Stimulated activated CD4-positive, alpha-beta T cell treated with anti-CD3 and anti-CD28 coated beads, Interleukin-1b, Interleukin-23, amount 100 ng/mL, for 24 hours (primary cell): ENCODE measurements at places on chromosomes 6 and 20.

DNA sequence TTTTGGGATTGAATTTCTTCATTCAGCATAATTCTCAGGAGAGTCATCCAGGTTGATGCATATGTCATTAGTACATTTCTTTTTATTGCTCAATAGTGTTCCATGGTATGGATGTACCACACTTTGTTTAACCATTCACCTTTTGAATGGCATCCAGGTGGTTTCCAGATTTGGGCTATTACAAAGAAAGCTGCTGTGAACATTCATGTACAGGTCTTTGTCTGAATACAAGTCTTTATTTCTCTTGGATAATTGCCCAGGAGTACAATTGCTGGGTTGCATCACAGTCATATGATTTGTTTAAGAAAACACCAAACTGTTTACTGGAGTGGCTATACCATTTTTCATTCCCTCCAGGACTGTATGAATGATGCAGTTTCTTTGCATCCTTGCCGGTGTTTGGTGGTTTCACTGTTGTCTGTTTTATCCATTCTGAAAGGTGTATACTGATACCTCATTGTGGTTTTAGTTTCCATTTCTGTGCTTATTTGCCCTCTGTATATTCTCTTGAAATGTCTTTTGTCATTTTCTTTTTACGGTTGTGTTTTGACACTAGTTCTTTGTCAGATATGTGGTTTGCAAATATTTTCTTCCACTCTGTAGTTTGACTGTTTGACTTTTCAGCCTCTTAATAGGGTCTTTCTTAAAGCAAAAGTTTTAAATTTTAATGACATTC, 8.8 kb downstream of the CDKAL1 start:
- no peak for DNase-seq

GRCh38 chr6:98590136-98590681, 244.2 kb upstream of the POU3F2 start:
- DNase-seq = no peak

- peak; percentile 40 for DNase-seq
These were observed 44.0 kb downstream of the EFCAB8 start for GRCh38 chr20:32902456-32903420.

DNA sequence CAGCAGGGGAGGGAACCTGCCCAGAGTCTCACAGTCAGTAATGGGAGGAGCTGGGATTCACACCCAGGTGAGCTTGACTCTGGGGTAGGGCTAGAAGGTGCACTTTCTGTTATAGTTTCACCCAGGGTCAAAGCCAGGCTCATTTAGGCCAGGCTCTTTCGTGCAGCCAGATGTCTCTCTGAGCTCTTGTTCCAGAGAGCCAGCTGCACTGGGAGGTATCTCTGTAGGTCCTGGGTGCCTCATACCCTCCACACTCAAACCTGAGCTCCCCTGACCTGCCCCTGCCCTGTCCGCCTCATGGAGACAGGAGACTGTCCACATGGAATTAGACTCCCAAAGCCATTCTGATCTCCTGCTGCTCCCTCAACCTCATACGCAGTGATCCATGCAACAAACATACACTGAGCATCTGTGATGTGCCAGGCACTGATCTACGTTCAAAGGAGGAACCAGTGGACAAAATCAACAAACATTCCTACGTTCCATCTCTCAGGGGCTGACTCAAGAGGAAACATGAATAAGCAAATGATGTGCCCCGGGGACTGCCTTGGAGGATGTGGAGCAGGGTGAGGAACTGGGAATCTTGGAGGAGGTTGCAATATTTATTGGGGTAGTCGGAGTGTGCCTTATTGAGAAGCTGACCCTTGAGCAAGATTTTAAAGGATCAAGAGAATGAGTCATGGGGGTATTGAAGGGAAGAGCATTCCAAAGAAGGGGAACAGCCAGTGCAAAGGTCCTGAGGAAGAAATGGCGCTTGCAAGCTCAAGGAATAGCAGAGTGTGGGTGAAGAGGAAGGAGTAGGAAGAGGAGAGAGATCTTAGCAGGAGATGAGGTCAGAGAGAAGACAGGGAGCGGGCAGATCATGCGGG, 71.3 kb upstream of the TOX2 start:
- no peak for DNase-seq

DNA sequence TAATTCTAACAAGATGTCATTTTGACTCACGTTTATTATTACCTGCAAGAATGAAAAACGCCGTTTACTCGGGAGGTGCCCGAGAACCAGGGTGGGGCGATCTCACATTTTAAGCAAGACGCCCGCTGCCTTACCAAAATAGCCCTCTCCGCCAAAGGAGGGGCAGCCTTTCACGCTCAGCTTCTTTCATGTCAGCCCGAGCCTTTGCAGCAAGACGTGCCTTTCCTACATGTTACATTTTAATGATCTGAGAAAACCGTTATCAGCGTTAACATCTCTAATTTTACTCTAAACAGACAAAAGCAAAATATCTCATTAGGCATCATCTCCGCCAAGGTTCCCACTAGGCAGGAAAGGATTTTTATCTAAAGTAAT, 2.0 kb downstream of the BACH2 start:
- DNase-seq = no peak
